ENCODE measurements at places on chromosomes 1 and 21. TPM values are rescaled to one million over a fixed set of nuclear protein-coding genes. Genes with fewer than 3 reads are reported as not detected.

The REG4 gene
- 18.8 TPM for total RNA-seq

The FRRS1 gene
- total RNA-seq, result 11.1 TPM

The TSSK3 gene
- total RNA-seq, result 2.5 TPM

The LAMC2 gene
- 34.9 TPM for total RNA-seq

The NPHP4 gene
- total RNA-seq, result 12.3 TPM
